ENCODE measurements at places on chromosomes 16 and 17.

GRCh38 chr17:59415397-59415796, 83.9 kb downstream of the YPEL2 start:
- DNase-seq: no peak

DNA sequence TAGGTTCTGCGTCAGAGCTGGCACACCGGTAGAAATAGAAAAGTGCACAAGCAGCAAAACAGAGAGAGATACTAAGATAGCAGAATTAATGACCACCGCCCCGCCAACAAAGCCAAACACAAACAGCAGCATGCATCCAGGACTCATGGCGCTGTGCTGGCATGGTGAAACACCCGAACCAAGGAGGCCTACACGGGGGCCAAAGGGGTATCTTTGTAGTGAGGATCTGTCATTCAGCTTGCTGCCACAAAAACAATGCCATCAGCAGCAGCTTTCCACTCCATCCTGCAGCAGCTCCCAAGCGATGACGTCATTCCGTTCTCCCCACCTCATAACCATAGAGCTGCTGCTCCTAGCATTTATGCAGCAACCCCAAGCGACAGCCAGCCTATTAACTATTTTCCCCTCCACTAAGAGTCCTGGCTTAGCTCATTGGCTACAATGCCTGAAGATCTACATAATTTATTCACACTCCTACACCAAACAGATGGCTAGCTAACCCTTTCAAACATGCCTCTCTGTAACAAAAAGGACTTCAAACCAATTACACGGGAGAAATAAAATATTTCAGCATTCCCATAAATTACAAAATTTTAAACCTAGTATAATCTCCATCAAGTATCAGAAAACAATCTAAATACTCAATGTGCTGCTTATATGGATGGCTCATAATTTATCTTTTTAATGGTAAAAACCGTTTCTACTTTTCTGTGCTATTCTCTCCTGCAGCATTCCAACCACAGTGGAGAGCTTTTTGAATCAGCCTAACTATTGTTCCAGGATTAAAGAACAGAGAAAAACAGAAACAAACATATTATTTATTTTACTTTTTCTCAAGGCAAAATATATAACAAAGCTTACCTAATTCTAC, 73.9 kb downstream of the SPAG9 start:
- DNase-seq: peak; percentile 89

GRCh38 chr16:49058382-49058781, 223.3 kb downstream of the CBLN1 start:
- no peak for DNase-seq

GRCh38 chr16:25210758-25211157, 6.0 kb upstream of the AQP8 start:
- no peak for DNase-seq

- no peak for DNase-seq
Observed at GRCh38 chr16:80704751-80705505, 99.5 kb downstream of the CDYL2 start.

DNA sequence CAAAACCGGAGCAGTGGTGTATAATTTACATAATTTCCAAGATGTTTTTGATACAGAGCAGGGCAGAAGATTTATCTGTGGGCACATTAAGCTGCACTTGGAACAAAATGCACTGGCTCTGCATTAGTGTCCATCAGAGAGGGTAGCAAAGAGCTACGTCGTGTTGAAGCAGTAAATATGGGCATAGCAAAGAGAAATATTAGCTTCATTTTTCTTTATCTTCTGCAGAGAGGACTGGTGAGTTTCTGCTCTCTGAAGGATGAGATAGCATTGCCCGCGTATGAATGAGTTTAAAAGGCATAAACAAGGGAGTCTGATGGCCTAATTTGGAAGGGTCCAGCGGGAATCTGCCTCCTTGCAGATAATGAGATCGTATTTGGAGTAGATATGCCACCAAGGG, 227.8 kb upstream of the CDH11 start:
- no peak for DNase-seq

DNA sequence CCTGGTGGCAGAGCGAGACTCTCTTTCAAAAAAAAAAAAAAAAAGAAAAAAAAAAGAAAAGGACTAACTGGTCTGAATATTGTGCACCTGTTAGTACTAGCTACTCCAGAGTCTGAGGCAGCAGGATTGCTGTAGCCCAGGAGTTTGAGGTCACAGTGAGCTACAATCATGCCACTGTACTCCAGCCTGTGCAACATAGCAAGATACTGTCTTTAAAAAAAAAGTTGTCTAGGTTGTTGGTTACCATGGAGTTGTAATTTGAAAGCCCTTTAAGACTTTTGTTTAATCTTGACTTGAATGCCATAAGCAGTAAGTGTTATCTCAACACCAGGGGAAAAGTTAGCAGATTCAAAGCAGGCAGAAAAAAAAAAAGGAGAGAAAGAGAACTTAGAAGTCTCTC, 10.9 kb upstream of the C16orf54 start:
- no peak for DNase-seq

GRCh38 chr16:10501016-10501607, 79.3 kb downstream of the EMP2 start:
- no peak for DNase-seq

DNA sequence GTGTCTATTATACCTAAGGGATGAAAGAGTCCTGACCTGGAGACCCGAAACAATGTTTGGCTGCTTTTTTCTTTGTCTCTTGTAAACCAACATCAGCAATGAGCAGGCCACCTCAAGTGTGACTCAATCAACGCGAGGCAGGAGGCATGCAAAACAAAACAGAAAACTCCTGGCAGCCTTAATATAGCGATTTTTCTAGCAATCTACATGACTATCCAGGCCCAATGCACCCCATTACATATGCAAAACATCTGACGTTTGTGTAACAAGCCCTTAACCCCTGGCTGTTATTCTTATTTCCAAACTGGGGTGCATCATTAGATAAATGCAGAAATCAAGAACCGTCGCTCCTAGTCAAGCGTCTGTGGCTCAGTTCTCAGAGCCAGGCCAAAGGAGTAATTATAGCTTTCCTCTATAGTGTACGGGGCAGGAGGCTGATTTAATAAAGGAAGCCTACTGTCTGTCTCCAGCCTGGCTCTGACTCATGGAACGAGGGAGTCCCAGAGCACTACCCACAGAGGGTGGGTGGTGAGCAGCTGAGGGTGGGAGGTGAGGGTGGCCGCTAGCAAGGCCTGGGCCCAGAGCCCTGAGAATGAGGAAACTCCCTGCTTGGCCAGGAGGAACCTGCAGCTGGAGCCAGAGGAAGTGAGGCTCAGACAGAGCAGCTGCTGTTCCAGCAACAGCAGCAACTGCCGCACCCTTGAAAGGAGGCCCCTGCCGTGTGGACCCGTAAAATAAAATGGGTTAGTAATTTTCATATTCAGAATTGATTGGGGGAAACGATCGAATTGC, 43.9 kb downstream of the CHD9 start:
- peak; percentile 78 for DNase-seq

DNA sequence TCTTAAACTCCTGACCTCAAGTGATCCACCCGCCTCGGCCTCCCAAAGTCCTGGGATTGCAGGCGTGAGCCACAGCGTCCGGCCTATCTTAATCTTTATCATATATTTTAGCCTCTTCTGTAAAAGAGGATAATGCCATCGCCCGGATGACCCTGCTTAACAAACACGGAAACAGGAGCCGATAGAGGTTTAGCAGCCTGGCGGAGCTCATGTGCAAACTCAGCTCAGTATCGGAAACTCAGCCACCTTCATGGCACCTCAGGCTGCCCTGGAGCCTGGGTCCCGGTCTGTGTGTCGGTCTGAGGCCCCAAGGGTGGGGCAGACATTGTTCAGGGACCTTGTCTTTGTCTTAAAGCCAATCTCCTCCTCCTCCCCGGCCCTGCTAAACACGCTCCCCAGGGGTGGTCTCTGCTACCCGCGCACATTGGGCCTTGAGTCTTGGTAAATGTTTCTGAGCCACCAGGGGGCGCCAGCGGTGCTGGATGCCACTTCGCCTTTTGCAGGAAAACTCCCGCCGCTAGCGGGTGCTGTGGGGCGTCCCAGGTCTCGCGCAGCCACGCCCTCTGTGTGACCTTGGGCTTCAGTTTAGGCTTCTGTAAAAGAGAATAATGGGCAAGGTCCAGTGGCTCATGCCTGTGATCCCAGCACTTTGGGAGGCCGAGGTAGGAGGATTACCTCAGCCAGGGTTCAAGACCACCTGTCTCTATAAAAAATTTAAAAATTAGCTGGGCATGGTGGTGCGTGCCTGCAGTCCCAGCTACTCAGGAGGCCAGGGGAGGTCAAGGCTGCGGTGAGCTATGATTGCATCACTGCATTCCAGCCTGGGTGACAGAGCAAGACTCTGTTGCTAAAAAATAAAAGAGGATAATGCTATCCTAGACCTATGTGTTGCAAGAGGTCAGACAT, 2.7 kb downstream of the CETP start:
- peak; percentile 10 for DNase-seq

DNA sequence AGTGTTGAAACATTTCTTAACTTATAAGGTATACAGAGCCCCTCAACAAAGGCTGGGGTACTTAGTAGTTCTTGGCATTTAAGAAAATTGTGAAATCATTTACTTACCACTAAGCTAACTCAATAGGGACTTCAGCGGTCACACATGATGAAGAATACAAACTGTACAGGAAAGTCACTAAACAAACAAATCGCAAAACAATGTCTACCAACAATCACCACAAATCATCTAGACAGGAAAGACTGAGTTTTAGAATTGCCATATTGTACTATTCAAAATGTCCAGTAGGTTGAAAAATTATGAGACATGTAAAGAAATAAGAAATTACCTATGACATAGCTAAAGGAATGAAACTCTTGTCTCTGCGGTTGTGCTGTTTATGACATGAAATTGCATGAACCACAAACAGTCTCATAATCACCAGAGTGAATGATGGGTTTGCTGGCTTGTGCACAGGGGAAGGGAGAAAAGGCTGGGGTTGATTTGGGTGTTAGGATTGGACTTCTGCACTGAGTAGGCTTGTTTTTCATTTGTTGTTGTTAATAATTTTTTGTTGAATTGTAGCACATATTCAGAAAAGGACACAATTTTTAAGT, 441.1 kb upstream of the MON1B start:
- no peak for DNase-seq

DNA sequence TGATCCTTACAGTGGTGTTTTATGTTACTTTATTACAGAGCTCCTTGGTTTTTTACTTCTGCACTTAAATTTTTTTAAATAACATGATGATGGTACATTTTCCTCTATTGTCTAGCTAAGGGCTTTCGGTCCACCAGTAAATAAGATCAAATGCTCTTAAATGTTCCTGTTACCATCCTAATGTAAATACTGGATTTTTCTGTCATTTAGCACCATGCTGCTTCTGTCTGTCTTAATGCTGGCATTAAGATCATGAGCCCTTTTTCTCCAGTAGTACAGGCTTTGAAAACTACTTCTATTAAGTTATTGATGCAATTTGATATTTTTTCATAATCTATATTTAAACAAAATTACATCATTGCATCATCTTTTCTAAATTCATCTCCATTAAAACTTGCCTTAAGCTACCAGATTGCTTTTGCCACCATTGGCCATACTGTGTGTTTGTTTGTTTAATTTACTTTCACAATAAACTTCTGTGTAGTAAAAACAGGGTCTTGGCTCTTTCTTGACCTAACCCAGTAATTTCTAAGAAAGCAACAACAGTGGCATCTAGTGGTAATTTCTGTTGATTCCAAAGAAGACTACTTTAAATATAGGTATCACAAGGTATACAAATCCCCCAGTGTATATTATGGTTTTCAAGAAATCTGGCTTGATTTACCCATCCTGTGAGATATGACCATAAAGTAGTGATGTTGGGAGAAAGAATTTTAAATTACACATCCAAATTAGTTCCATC, 9.0 kb upstream of the PHAF1 start:
- no peak for DNase-seq

GRCh38 chr17:15966879-15967248, 21.9 kb downstream of the ADORA2B start:
- DNase-seq: no peak

- no peak for DNase-seq
Observed at GRCh38 chr17:1182811-1183170, 3.0 kb upstream of the ABR start.

- DNase-seq: no peak
Observed at GRCh38 chr17:38533241-38533640, 72.5 kb downstream of the SRCIN1 start.

- DNase-seq: no peak
Observed at GRCh38 chr17:2837147-2837561, 40.9 kb downstream of the RAP1GAP2 start.

- no peak for DNase-seq
Observed at GRCh38 chr16:6103561-6103960, 1006.0 kb upstream of the EEF2KMT start.

DNA sequence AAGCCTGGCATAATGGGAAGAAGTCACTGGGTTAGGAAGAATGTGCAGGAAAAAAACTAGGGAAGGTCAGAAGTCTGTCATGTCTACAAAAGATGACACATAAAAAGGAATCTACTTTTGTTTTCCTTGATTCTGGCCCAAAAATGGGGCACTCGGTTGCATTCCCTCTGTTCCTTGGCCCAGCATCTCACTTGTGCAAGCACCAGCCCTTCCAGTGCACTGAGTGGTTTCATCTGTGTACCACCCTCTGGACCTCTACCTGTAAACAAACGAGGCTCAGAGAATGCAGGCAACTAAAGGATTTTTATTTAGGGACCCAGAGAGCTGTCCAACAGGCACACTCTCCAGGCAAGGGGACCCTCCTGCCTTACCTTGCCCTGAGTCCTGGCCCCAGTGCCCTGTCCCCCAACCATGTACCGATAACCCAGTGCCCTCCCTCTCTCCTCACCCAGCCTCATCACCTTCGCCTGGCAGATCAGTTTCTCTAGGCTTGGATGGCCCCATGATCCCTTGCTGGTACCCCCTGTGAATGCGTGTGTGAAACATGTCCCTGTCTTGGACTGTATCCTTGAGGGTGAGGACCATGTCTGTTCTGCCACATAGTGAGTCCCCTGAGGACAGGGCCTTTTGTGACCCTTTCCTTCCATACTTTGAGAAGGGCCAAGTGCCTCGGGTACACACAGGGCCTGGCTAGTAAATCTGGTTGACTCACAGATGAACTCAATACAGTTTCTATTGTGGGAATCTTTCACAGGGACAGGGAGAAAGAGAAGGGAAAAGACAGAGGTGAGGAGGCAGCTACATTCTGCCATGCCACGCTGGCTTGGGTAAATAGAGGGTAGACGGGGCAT, 13.3 kb downstream of the NXPH3 start:
- no peak for DNase-seq
